ENCODE measurements at places on chromosomes 5 and 9.

DNA sequence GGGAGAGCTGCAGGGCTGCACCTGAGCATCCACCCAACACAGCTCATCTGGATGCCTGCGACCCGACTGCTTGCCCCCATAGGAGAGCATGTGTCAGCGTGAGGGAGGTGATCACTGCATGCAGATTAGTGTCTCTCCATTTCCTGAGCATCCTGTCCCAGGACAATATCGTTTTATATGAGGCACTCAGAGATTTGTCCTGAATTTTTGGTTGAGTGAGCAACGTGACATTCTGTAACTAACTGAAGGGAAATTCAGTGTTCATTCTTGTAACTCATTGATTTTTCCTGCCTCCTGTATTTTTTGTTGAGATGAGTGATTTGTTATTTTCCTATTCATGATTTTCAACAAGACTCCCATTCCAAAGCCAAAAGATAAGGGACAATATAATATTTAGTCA lies 20.7 kb upstream of the ANKRD34B start:
- no peak for DNase-seq

DNA sequence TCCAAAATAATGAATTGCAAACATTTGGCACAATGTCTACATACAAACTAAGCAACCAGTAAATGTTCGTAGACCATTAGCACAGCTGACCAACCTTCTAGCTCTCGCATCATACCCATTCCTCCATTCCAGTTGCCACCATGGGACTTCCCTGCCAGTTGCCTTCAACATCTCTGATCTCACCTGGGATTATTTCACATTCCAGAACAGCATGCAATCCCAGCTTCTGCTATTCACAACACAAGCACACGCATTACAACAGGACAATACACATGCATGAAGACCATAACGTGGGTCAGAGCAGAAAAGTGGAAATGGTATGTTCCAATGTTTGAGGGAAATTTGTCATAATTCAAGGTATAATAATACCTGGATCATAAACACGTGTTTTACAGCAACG lies 848.2 kb upstream of the DMAC1 start:
- DNase-seq: no peak

DNA sequence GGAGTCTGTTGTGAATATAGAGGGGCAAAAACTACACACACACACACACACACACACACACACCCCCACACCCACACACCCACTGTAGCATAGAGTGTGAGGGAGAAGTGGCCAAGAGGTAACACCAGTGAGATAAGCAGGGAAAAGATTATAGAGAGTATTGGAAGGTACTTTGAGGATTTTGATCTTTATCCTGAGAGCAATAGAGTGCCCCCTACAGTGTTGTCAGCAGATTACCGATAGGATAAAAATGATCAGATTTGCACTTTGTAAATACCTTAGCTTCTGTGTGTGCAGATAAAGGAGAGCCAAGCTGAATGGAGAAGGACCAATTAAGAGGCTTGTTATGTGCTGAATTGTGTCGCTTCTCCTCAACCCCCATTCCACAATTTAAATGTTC lies 32.3 kb downstream of the ERCC6L2 start:
- no peak for DNase-seq

GRCh38 chr9:6695121-6695814 lies 49.7 kb upstream of the GLDC start:
- DNase-seq: no peak

- no peak for DNase-seq
Measured at GRCh38 chr5:11047625-11048024, 286.6 kb upstream of the DAP start.

- no peak for DNase-seq
Measured at GRCh38 chr5:68681929-68682328, 411.9 kb upstream of the SLC30A5 start.

DNA sequence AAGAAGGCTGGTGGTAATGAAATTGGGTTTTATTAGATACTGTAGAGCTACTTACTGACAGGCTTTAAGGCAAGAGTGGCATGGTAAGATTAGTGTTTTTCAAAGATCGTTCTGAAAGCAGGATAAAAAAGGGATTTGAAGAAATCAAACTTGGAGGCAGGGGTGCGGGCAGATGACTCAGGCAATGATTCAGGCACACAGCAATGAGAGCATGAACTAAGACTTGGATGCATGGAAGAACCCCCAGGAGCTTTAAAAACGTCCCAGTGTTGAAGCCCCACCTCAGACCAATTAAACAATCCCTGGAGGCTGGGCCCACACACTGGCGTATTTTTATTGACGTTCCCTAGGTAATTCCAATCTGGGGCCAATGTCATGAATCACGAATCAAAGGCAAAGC lies 102.5 kb downstream of the SREK1 start:
- no peak for DNase-seq

DNA sequence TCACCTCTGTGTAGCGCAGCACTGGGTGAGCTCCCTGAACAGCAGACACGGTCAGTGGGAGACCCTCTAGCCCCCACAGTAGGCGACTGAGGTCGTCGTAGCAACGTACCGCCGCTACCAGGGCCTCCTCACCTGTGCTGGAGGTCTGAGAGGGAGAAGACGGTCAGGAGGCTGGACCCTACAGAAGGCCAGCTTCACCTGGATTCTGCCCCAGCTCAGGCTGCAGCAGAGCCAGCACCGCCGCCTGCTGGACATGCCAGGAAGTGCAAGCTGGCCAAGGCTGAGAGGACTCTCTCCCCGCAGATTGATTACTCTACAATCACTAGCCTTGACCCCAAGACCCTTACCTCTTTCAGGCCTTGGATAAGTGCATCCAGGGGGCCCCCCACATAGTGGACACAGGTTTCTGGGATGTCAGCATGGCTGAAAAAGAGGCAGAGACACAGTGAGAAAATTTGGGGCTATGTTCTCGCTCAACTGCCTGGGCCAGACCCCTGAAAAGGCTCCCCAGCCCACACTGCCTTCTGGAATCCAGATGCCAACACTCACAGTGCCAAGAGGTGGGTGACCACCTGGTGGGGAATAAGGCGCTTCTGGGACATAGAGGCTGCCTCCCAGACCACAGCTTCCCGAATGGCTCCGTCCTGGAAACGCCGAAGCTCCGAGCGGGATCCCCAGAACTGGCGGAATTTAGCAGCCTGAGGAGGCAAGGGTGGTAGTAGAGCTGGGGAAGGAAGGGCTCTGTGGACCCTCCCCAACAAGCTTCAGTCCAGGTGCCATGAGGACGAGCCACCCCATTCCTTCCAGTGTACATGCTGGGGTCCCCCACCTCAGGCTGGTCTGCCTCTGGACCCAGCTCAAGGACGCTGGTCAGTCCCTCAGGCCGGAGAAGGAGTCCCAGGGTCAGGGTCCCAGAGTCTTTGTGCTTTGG lies 6.9 kb downstream of the NOL6 start:
- DNase-seq: peak; percentile 63

GRCh38 chr5:94254214-94254613 lies 364.2 kb downstream of the KIAA0825 start:
- no peak for DNase-seq

- no peak for DNase-seq
Measured at GRCh38 chr5:113256671-113257452, 177.9 kb downstream of the TSSK1B start.

DNA sequence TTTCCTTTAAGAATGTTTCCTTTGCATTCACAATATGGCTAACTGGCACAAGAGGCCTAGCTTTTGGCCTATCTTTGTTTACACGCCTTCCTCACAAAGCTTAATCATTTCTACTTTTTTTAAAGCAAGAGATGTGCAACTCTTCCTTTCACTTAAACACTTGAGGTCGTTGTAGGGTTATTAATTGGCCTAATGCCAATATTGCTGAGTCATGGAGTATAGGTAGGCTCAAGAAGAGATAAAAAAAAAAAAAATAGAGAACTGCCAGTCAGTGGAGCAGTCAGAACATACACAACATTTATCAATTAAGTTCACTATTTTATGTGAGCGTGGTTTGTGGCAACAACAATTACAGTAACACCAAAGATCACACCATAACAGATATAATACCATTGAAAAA lies 5.9 kb downstream of the FKBP15 start:
- DNase-seq: no peak

DNA sequence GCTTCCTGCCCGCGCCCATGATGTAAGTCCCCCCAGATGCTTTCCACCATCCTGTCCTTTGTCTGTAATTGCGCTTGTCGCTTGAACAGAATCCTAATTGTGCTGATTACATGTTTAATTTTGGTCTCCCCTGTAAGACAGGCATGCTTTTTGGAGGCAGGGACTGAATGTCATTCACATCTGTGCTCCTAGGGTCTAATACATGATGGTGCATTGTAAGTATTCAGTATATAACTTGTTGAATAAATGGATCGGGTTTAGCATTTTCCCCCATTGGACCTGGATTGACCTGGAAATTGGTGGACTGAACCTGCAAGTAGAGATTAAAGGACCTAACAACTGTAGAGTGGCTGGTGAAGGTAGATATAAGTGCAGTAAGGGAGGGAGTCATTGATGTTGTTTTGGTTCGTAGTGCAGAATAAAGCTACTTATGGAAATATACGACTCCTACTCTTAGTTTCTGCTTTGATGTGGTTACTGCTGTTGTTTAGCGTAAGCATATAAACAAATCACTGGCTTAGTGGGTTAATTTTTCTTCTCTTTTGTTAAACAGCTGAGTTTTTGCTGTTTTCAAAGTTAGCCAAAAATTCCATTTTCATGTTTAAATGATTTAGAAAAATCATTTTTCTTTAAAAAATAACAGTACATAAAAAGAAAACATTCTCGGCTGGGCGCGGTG lies 57.3 kb downstream of the TRIO start:
- no peak for DNase-seq

GRCh38 chr5:71932655-71933338 lies 174.5 kb upstream of the MAP1B start:
- DNase-seq: no peak

DNA sequence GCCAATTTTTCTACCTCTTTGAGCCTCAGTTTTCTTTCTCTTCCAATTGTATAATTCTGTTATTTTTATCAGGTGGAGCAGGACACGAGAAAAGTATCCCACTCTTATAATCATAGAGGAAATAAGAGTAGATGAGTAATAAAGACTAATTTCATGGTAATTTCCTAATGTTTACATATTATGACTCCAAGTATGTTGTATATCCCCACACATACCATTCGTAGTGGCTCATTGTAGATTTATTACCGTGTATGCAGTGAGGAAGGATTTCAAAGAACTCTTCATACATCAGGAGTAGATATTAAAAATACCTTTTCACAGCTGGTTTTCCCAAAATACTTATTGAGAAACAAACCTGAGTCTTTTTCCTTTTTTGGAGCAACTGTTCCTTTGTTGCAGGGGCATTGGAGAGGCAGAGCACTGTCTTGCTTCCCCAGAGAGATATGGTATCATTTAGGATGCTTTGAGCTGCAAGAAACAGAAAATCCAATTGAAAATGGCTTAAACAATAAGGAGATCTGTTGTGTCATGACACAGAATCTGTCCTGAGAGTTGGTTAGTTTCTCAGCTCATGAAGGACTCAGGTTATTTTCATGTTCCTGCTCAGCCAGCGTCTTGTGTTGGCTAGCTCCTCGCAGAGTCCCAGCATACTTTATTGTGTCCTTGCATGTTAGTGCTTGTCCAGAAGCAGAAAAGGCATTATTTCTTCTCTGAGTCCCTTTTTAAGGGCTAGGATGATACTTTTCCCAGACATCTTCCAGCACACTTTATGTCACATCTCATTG lies 291.2 kb downstream of the ARHGAP26 start:
- DNase-seq: no peak

- DNase-seq: no peak
Measured at GRCh38 chr5:91293131-91293530, 90.0 kb downstream of the ARRDC3 start.

GRCh38 chr5:153432583-153432982 lies 57.9 kb upstream of the GRIA1 start:
- no peak for DNase-seq

GRCh38 chr9:129656795-129657390 lies 8.6 kb upstream of the PRRX2 start:
- DNase-seq: no peak

GRCh38 chr5:4777435-4777834 lies 362.7 kb upstream of the ADAMTS16 start:
- DNase-seq: no peak

- no peak for DNase-seq
Measured at GRCh38 chr5:16980983-16981382, 44.9 kb upstream of the MYO10 start.

DNA sequence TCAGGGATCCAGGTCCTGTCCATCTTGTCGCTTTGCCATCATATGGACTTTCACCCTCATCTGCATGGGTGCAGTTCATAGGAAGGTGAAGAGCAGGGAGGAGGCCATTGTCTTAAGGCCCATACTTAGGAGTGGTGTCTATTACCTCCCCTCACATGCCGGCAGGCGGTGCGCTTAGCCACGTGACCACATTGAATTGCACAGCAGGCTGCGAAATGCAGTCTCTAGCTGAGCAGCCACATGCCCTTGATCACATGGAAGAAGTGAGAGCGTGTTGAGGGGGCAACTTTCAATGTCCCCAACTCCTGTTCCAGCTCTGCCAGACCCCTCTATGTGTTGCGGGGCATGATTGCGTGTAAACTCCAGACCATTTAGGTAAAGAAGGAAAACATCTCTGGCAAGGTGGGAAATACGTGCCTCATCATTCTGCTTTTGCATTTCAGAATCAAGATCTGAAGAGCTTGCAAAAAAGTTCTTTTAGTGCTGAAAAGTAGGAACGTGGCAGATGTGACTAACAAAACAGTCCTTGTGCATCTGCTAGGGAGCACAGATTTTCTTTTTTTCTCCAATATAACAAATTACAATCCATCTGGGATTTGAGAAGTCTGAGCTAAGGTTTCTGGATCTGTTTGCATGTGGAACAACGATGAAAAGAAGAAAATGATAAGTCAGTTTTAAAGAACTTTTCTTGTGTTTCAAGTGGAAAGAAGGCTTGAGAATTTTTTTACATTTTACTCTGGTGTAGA lies 34.4 kb downstream of the ROPN1L start:
- no peak for DNase-seq

GRCh38 chr5:20615888-20616563 lies 628.0 kb upstream of the CDH18 start:
- no peak for DNase-seq

GRCh38 chr5:67511911-67512310 lies 315.3 kb upstream of the CD180 start:
- no peak for DNase-seq

DNA sequence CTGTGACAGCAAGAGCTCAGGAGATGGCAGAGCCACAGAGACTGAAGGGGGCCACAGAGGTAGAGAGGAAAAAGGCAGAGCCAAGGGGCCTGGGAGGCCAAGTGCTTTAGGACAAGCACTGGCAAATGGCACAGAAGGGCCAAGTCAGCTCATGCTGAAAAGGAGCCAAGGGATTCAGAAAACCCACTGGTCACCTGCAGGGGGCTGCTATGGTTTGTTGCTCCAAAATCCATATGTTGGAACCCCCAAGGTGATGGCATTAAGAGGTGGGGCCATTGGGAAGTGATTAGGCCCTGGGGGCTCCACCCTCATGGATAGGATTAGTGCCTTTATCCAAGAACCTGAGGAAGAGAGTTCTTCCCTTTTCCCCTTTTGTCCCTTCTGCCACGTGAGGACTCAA lies 165.4 kb downstream of the ARSB start:
- no peak for DNase-seq

- no peak for DNase-seq
Measured at GRCh38 chr5:100668511-100668910, 133.3 kb downstream of the FAM174A start.
